ENCODE measurements at places on chromosomes 1 and 21.

DNA sequence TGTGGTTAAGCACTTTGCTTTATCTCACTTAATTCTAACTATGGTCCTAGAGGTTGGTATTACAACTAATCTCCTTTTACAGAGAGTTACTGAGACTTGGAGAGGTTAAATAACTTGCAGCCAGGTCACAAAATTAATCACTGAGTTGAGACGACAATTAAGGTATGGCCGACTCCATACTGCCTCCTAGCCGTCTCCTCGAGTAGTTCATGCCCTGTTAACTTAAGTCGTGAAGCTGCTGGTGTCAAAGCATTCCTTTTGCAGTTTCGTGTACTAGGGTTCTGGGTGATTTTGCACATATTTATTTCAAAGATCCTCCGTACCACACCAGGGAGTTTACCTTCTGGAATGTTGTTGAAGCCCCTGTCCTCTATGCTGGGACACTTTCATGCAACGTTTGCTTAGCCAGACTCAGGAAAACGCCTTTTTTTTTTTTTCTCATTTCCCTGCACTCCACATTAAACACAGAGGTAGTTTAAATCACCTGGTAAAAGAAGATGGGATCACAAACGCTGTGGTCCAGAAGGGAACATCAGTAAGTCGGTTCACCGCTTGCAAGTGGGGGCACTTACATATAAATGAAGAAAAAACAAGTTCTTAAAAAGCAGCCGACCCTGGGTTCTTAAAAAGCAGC lies 570 bp upstream of the NEK7 start:
- peak; percentile 78 for DNase-seq

GRCh38 chr1:97384294-97384968 lies 536.4 kb downstream of the DPYD start:
- no peak for DNase-seq

GRCh38 chr21:35020436-35020835 lies 28.7 kb downstream of the RUNX1 start:
- no peak for DNase-seq

DNA sequence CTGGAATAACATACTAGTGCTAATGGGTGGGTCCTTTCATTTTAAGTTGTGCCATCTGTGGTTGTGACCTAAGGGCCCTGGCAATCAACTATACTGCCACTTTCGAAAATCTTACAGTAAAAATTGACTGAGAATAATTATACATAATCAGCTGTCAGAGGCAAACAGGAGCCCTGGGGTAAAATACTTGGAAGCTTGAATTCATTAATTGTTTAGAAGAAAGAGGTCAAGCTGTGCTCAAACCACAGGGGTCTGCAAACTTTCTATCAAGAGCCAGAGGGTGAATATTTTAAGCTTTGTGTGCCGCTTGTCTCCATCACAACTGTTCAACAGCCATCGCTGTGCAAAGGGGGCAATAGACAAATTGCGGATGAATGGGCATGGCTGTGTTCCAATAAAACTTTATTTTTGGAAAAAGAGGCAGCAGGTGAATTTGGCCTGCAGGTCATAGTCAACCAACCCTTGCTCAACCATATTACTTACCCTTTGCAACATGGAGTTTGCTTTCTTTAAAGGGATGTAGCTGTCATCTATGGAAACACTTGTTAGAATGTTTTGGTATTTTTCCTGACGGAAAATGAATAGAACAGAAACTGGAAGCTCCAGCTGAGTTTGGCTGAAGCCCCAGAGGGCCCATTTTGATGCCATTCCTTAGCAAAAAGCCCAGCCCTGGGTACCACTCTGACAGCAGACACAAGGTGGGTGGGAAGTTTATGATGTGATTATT lies 35.7 kb upstream of the USP1 start:
- no peak for DNase-seq

DNA sequence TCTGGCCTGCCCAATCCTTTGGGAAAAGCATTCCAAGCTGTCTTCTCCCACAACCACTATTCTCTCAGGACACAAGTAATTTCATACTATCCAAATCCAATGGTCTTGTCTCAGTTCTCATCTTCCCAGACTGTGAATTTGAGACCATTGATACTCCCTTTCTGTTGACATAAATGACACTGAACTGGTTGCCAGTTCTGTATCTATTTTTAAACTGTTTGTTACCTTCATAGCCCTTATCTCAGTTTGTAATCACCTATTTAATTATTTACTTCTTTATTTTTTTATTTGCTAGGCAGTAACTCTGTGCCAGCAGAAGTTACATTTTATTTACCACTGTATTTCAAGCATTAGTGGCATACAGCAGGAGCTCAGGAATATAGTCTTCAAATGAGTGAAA lies 24.0 kb downstream of the TCEANC2 start:
- DNase-seq, result no peak

GRCh38 chr21:38614558-38614957 lies 116.3 kb upstream of the ERG start:
- no peak for DNase-seq

DNA sequence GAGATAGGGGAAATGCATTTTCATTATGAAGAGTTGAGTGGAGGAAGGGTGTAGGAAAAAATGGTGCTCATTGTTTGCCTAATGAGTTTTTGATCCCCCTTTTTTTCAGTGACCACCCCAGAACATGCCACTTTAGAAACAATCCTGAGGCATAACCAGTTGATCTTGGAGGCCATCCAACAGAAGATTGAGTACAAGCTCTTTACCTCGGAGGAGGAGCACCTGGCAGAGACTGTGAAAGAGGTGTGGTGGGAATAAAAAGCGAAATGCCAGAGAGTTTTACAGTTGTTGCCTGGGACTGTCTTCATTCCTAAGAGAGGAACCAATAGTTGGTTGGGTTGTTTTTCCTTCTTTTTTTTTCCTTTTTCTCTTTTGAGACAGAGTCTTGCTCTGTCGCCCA lies 54.3 kb upstream of the EPHA8 start:
- no peak for DNase-seq

DNA sequence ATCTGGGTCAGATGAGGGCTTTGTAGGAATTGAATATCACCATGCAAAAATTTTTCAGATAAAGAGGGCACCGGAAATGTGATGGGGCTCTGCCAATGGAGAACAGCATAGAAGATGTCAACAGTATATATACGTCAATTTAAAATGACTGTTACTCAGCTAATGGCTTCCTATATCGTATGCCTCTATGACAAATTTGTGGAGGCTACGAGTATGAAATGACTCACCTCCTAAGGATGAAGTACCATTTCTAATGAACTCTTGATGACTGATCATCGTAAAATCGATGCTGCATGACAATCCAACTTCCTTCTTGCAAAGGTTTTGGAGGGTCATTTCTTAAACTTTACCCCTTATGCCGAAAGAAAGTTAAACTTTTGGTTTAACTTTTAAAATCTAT lies 450.3 kb upstream of the ZP4 start:
- no peak for DNase-seq

- no peak for DNase-seq
Measured at GRCh38 chr1:169106921-169107602, 572 bp downstream of the ATP1B1 start.

GRCh38 chr1:172145231-172145651 lies 275.2 kb upstream of the C1orf105 start:
- DNase-seq, result no peak

DNA sequence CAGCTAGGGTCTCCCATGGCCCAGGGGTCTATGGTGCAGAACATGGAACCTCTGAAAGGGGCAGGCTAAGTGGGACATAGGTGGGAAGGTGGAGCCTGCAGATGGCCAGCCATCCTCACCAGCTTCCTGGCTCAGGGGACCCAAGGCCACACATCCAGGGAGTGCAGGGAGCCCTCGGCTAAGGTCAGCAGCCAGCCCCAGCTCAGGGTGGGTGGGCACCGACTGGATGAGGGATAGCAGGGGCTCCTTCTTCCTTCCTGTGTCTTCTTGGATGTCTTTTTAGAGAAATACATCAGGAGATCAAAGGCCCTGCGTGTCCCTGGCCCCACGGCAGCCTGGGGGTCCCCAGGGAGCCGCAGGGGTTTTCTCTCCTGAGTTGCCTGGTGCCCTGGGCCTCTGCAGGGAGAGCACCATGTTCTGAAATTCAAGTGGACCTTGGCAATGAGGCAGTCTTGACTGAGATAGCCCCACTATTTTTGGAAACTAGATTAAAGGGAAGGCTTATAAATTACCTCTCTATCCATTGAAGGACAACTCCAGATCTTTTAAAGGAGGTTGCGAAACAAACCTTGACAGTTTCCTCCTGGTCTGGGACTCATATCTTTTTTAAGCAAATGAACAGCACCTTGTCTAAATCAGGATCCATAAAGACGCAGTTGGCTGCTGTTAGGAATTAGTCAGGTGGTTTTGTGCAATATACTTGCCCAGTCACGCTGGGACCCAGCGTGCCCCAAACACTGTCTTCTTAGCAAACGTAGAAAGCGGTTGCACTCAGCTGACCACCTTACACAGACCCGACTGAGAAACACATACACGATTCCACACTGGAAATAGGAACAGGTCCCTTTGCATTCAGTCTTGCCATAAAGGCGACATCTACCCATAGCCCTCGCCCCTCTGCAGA lies 242.3 kb downstream of the TOMM20 start:
- DNase-seq, result no peak

DNA sequence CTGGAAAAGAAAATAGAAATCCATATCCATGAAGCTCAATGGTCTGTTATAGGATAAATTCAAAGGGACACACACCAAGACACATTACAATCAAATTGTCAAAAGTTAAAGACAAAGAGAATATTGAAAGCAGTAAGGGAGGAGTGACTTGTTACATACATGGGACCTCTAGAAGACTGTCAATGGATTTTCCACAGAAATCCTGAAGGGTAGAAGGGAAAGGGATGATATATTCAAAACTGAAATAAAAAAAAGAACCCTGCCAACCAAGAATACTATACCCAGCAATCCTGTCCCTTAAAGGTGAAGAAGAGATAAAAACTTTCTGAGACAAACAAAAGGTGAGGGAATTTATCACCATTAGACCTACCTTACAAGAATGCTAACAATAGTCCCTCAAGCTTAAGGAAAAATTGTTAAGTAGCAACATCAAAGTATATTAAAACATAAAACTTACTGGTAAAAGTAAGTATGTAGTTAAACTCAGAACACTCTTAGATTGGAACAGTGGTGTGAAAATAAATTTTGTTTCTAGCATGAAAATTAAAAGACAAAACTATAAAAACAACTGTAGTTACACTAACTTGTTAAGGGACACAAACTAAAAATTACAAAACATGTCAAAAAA lies 103.2 kb upstream of the APP start:
- no peak for DNase-seq

- no peak for DNase-seq
Measured at GRCh38 chr21:38679534-38679933, 126.2 kb upstream of the ETS2 start.

- DNase-seq, result no peak
Measured at GRCh38 chr1:190478149-190479049, 735 bp upstream of the BRINP3 start.

- no peak for DNase-seq
Measured at GRCh38 chr1:205512059-205513045, 7.9 kb downstream of the CDK18 start.

GRCh38 chr1:21524686-21525339 lies 15.6 kb downstream of the ALPL start:
- DNase-seq, result no peak

DNA sequence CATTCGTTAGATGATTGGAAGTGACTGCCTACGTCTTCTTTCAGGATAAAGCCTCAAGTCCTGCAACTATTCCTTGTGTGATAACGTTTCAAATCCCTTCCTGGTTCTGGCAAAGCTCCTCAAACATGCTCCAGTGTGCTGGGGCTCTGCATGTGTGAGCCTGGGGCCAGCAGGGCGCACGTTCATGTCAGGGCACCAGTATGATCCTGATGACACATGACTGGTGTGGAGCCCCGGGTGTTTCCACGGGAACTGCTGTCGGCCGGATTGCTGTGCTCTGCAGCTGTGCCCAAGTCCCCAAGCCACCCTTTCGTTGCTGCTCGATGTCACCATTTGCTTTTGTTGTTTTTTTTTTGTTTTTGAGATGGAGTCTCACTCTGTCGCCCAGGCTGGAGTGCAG lies 21.3 kb downstream of the KRTAP10-1 start:
- DNase-seq, result no peak

- no peak for DNase-seq
Measured at GRCh38 chr1:236351875-236352573, 42.1 kb upstream of the EDARADD start.

- no peak for DNase-seq
Measured at GRCh38 chr1:67390041-67390887, 39.9 kb downstream of the SERBP1 start.

GRCh38 chr1:46643368-46643775 lies 24.8 kb downstream of the ATPAF1 start:
- DNase-seq, result no peak

DNA sequence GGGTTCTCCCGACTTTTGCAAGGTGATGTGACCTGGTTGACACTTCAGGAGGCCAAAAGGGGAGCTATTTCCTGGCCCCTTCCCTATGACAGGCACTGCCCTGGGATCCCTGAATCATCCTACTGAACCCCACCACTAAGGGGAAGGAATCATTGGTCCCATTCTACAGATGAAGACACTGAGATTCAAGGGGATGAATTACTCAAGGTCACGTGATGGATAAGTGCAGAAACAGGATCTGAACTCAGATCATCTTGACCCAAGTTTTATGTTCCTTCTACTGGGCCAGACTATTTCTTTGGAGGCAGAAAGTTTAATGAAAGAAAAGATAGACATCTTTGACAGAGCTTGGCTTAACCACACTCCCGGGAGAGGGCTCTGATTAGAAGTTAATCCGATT lies 258.7 kb downstream of the RRAGC start:
- DNase-seq, result no peak

DNA sequence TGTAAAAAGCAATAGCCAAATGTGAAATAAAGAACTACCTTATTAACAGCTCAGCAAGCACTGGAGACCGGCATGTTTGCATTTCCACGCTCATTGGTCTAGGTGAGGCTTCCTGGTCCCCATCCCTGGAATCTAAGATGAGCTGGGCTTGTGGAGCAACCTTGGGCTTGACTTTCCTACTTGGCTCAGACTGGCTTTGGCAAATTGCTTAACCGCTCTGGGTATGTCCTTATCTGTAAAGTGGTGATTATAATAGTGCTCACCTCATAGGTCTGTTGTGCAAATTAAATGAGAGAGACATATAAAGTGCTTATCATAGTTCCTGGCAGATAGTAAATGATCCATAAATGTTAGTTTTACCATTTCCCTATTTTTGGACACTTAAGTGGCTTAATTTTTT lies 49.4 kb upstream of the CACNA1E start:
- no peak for DNase-seq

DNA sequence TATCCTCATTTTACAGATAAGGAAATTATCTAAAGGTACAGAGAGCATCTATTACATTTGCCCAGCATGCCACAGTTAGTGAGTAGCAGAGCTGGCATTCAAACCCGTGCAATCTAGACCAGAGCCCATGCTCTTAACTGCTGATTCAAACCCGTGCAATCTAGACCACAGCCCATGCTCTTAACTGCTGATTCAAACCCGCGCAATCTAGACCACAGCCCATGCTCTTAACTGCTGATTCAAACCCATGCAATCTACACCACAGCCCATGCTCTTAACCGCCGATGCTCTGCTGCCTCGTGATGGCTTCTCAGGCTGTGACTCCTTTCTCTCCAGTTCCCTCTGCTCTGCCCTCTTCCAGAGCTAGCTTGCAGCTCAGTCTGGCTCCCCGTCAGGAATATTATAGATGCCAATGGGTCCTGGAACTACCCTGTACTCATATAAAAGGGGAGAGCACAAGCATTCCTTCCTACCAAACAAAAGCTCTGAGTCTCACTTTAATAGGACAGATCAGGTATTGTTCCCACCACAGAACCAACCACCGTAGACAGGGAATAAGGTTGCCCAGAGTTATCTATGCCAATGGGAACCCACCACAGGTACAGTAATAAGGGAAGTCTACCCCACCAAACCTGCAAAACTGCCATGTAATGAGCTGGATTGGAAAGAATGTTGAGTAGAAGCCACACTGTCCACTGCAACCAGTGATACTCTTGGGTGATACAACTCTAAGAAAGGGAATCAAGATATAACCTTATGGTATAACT lies 78.4 kb downstream of the SMYD3 start:
- no peak for DNase-seq

All from right renal cortex interstitium (tissue), 3 donors.